KG1 (cell line): ENCODE measurements at places on chromosomes 13 and 19.

GRCh38 chr19:18503337-18503970, 18.4 kb downstream of the ELL start:
- no peak for DNase-seq

GRCh38 chr13:40318366-40318765, 348.1 kb downstream of the FOXO1 start:
- no peak for DNase-seq

DNA sequence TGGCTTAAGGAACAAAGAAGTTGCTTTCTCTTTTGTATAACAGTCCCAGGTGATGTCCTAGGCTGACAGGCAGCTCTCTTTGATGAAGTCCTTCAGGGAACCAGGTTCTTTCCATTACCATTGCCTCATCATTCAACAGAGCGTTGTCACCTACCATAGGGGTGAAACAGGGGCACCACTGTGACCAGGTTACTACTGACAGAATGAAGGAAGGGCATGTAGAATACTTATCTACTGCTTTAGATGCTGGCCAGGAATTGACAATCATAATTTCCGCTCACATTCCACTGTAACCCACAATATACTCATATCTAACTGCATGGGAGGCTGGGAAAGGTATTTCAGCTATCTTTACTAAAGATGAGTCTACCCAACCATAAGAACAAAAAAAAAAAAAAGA, 148.0 kb upstream of the FNDC3A start:
- DNase-seq, result no peak

GRCh38 chr19:54460230-54461005, 3.2 kb downstream of the LENG9 start:
- no peak for DNase-seq

DNA sequence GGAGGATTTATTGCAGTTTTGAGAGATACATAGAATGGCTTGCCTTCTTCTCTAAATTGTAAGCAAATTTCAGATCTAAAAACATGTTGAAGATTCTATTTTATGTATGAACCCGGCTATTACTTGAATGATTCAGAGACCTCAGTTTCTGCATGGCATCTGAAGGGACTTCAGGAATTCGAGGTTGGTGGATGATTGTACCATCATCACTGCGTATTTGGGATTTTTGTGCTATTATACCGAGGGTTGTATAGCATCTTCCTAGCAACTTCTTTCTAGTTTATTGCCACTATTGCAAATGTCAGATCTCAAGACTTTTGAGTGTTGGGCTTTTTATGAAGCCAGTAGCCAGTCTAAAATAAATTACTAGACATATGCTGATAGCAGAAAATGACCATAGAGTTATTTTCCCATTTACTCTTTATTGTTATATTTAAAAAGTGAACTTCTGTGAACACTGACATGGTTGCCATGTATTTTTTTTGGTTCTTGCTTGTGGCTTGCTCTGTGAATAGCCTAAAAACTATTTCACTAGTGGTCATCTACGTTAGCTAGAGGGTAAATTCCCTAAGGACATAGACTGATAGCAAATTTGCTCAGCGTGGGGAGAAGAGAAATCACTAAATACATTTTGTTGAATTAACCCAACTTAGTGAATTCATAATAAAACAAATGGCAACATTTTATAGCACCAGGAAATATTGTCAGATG, 70.6 kb upstream of the KLF12 start:
- no peak for DNase-seq

GRCh38 chr13:49436890-49437289, 7.0 kb downstream of the CAB39L start:
- DNase-seq, result no peak

DNA sequence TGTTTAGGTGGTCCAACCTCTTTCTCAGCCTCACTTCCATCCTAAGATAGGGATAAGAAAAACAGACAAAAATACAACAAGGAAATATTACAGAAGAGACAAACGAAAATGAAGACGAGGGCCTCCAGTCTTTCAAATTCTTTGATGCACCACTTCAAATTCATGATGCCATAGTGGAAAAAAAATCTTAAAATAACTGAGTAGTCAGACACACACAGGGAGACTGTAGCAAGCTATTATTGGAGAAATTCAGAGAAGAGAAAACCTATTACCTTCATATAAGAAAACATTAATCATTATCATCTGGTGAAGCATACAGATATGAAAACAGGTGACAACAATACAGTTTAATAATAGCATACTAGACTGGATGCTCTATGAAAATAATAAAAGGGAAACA, 548.2 kb downstream of the KCTD12 start:
- no peak for DNase-seq

DNA sequence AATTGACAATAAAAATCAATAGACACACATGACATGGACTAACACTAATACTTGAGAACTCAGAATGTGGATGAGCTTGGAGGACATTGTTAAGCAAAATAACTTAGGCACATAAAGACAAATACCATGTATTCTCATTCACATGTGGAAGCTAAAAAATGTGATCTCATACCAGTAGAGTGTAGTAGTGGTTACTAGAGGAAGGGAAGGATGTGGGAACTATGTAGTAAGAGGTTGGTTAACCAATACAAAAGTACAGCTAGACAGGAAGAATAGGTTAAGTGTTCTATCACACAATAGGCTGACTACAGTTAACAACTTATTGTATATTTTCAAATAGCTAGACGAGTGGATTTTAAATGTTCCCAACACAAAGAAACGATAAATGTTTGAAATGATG, 415.8 kb upstream of the KLF12 start:
- peak; percentile 19 for DNase-seq

DNA sequence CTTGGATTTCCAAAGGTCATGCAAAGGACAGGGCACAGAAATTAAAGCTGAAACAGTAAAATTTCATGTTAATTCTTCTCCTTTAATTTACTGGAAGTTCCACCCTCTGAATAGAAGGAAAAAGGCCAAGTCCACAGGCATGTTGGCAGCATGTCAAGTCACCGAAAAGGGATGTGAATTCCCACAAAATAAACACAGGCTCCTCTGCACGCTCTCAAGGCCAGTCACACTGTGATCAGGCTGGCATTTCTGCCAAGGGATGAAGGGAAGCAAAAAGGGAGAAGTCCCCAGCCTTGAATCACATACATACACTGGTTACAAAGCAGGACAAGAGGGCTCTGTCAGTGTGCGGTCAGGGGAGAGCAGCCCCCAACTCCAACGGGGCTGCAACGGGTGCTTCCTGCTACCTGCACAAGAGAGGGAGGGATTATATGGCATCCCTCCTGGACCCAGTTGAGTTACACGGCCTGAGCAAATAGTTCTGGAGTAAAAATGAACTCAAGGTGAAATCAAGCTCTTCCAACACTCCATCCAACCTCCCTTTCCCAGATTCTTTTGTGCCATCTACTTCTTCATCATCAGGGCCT, 6.9 kb downstream of the DCLK1 start:
- DNase-seq, result no peak

DNA sequence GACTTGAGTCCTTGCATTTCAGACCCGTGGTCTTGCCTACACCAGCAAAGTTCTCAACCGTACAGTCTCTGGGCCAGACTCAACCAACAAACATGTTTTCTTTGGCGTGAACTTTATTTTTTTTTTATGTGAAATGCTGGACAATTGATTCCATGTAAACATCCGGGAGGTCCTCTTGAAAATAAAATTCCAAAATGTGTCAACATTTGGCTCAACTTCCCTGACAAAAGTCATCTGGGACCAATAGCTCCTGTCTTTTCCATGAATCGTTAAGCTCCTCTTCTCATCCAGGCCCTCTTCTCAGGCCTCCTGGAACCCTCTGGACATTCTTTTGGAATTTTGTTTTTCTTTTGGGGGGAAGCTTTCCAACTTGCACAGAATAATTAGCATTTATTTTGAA, 2.7 kb downstream of the ALDH16A1 start:
- DNase-seq, result no peak

DNA sequence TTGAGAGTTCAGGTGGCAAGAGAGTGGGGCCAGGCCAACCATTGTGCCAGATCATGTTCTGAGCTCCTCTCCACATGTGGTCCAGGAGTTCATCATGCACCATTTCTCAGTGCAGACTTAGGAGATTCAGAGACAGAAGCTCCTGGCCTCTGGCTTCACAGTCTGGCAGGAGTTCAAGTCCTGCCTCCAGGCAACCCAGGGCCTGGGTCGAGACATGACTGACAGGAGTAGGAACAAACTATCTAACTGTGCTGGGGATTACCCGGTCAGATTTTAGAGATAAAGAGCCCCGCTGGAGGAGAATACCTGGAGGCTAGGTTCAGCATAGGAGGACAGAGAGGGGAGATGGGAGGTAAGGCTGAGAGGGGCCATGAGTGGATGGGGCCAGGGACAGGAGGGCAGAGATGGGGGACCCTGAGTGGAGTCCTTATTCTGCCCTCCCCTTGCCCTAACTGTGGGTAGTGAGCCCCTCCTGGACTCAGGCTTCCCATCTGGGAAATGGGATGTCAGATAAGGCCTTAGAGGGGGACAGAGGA, 906 bp upstream of the CYP4F11 start:
- DNase-seq, result no peak
